ENCODE measurements at places on chromosomes 13 and 19.
A peak's percentile ranks its signal among the peaks of the same experiment; 100 is the strongest.

GRCh38 chr19:12580180-12580694, 29.0 kb upstream of the ZNF564 start:
- no peak for DNase-seq

DNA sequence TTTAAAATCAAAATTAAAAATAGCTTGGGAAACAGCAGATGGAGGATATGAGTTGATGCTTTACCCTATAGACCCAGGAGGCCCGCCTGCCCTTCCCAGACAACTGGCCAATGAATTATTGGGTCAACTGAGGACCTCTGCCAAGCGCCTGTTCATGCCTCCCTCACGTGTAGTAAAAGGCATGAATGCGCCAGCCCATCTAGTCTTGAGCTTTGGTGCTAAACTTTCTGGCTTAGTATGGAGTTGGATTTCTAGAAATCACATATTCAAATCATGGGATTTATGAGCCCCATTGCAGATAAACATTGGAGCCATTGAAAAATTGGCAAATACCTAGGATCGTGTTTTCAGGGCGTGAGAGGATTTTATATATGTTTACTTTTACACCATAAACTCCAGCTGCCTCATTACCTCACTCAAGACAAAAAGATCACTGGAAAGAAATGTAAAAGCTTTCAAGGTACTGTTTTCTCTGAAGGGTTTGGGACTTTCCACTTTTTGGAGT, 47.1 kb downstream of the COL4A2 start:
- DNase-seq = no peak

GRCh38 chr13:80605716-80606115, 264.8 kb upstream of the SPRY2 start:
- no peak for DNase-seq

- no peak for DNase-seq
These were observed 13.8 kb downstream of the SH2D3A start for GRCh38 chr19:6753178-6754031.

DNA sequence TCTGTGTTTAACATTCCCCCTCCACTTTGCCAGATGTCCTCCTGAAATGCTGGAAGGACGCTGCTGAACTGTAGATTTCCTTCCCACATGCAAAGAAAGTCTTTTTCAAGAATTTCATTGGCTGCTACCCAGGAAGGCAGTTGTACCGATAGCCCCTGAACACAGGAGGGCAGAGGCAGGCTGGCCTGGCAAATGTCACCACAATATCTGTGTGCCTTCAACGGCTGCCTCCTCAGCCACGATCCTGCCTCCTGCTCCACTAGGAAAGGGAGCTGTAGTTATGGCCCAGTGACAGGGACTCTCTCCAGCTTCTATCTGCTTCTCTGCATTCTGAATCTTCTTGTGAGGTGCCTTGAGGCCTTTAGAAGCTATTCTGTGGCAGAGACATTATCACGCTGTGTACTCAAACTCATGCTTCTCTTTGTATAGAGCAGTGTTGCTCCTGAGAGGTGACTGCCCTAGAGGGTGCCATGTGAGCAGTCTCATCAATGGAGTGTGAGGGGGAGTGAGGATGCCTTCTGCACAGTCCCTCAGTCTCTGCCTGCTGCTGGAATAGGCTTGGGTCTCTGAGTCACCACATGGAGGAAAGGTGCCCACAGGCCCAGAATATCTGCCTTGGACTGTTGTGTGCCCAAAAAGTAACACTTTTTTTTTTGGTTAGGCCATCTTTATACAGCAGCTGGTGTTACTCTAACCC, 279.8 kb downstream of the DNAJC15 start:
- DNase-seq = peak; percentile 79

- no peak for DNase-seq
These were observed 390.7 kb downstream of the LIG4 start for GRCh38 chr13:107824635-107825034.

DNA sequence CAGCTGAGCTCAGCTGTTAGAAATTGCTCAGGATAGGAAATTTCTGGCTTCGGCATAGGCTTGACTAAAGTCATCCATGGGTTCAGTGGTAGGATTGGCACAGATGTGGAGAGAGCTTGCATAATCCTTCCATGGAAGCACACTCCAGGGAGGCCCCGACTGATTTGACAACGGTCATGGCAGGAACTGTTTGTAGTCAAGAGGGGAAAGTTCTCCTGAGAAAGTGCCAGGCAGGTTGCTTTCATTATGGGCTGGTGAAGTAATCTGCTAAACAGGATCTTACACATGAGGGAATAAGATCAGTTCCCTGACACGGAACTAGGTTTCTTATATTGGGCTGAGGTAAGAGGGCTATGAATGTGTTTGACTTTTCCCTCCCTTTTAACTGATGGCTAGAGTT, 120.1 kb downstream of the RGCC start:
- no peak for DNase-seq

DNA sequence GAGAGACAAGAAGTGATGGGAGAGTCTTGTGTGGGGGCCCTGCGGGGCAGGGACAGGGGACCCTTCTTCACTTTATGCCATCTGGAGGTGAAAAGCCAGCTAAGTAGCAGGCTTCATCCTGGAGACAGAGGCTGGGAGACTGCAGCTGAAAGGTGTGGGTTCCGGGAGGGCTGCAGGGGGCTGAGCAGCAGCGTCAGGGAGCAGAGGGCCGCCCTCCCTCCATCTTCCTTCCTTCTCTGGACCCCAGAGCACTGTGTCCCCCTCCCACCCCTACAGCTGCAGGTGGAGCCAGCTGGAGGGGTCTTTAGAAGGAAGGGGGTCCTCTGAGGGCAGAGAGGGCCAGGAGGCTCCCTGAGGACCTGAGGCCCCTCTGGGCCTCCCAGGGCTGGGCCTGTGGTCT, 96.6 kb downstream of the WTIP start:
- DNase-seq = no peak

DNA sequence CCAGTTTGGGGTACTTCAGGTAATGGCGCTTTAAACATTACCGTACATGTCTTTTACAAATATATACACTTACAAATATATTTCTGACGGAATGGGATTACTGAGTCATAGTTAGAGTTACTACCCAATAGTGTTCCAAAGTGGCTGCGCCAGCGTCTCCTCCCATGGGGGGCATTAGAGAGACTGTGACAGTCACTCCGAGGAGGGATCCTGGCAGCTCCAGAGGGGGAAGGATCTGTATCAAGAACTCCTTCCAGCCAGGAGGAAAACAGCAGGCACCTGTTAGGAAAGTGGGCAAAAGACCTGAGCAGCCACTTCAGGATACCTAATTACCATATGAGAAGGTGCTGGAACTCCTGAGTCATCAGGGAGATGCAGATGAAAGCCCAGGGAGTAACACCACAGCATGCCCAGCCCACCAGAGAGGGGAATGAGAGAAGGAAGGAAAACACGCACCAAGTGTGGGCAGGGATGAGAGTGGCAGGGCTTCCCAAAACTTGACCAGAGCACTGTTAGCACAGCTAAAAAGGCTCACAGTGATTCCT, 52.9 kb downstream of the SLC7A9 start:
- DNase-seq = no peak

DNA sequence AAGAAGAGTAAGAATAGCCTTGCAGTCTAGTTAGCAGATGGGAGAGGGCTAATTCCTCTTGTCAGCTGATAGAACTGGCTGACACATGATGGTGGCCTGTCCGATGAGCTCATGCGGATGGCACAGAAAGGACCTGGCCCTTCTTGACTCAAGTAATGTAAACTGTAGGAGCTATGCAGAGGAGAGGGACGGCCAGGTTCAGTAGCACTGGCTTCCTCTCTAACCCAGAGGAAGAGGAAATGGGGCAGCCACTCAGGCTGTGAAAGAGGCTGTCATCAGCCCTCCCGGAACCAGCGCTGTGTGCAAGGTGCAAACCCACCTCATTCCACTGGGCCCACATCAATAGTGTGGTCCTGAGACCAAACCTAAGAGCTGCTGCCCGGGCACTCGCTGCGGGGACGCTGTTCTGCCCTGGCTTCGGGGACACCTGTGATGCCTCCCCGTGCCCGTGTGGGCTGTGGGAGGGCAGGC, 30.8 kb upstream of the USE1 start:
- no peak for DNase-seq

DNA sequence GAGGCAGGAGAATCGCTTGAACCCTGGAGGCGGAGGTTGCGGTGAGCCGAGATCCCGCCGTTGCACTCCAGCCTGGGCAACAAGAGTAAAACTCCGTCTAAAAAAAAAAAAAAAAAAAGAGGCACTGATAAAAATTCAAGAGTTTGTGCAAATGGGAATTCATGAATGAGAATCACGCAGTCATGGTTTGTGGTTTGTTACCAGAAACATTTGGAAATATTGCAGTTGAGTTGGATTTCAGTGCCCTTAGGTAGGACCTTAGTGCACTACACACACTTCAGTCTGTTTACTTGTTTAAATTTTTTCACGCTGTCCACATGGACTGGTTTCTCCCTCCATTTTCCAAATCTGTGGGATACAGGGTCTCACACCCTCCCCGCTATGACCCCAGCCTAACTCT, 28.4 kb downstream of the ZNF844 start:
- DNase-seq = no peak

GRCh38 chr19:29706635-29707034, 8.4 kb downstream of the C19orf12 start:
- DNase-seq = no peak

DNA sequence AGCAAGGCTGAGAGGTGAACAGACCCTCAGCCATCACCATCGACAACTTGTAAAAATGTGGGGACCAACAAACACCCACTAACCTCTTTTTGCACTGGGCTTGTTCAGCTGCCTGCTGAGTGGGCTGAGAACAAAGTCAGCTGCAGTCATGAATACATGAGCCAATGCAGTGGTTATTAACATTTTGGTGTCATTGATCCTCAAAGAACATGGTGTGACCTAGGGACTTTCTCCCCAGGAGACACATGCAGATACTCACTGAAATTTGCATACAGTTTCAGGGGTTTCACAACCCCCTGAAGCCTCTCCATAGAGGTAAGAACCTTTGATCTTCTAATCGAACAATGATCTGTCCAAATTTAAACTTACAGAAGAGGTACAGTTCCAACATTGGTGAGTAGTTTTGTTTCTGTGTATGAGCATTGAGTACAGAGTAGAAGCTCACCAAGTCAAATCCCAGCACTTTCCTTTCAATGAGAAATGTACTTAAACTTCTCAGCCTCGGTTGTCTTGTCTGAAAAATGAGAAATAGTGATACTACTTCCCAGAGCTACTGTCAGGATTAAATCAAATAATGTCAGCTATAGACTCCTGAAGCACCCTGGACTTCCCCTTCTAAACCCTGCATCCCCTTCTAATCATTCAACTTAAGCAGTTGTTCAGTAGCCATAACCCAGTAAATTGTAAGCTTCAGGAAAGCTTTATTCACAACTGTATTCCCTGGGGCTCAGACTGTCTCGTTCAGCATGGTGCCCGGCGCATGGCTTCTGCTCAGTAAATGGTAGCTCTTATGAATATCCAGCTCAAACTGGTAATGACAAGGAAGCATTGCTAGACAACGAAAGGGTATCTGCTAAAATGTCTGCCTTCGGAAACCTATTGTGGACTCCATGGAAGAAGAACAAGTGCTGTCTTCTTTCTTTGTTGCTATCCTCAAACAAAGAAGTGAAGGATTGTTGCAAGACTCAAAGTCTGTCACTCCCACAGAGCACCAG, 148.7 kb downstream of the FOXO1 start:
- DNase-seq = no peak
